ENCODE measurements at places on chromosomes 6 and 20. TPM values are rescaled to one million over a fixed set of nuclear protein-coding genes. Genes with fewer than 3 reads are reported as not detected.
A peak's percentile ranks its signal among the peaks of the same experiment; 100 is the strongest.

GRCh38 chr6:130993292-130993765 is 69.7 kb downstream of the EPB41L2 start:
- no peaks in the 10 kb centered on the region for H3K36me3 ChIP-seq
- no peak for DNase-seq
- no peak overlapping the region for H3K27ac ChIP-seq
- H3K27me3 ChIP-seq = no peaks in the 10 kb centered on the region
- no peak overlapping the region for H3K4me3 ChIP-seq

GRCh38 chr20:50043573-50044352 is 61.0 kb downstream of the SNAI1 start:
- H3K4me1 ChIP-seq = peaks cover 5% of the 10 kb centered on the region
- DNase-seq = no peak
- no peak overlapping the region for H3K27ac ChIP-seq
- H3K27me3 ChIP-seq = no peaks in the 10 kb centered on the region
- H3K4me3 ChIP-seq = no peak overlapping the region
- no peaks in the 10 kb centered on the region for H3K36me3 ChIP-seq

The OOEP gene
- 0.35 TPM for total RNA-seq

The PREP gene
- 28.0 TPM for total RNA-seq

- DNase-seq = no peak
- no peaks in the 10 kb centered on the region for H3K36me3 ChIP-seq
- peaks cover 65% of the 10 kb centered on the region for H3K27me3 ChIP-seq
- H3K4me1 ChIP-seq = peaks cover 30% of the 10 kb centered on the region
These were observed 940 bp upstream of the HS3ST5 start for GRCh38 chr6:114343782-114344144.

The MOXD1 gene
- 59.2 TPM for total RNA-seq

- H3K27ac ChIP-seq = peak overlapping the region; percentile 70
These were observed 24.3 kb downstream of the BCL2L1 start for GRCh38 chr20:31698243-31698802.

The TRIM40 gene
- total RNA-seq = not detected

- peaks cover 62% of the 10 kb centered on the region for H3K4me1 ChIP-seq
- DNase-seq = no peak
- no peaks in the 10 kb centered on the region for H3K27me3 ChIP-seq
These were observed 641 bp downstream of the ARFGEF2 start for GRCh38 chr20:48921883-48922820.

- no peak overlapping the region for H3K27ac ChIP-seq
- no peaks in the 10 kb centered on the region for H3K36me3 ChIP-seq
- H3K27me3 ChIP-seq = no peaks in the 10 kb centered on the region
- no peaks in the 10 kb centered on the region for H3K4me1 ChIP-seq
- DNase-seq = no peak
These were observed 509.6 kb downstream of the PRKN start for GRCh38 chr6:162217811-162218493.

The TDRD6 gene
- 0.04 TPM for total RNA-seq

The OR2H1 gene
- total RNA-seq = not detected

GRCh38 chr6:4366635-4367395 is 231.4 kb upstream of the ECI2 start:
- H3K4me1 ChIP-seq = no peaks in the 10 kb centered on the region
- H3K4me3 ChIP-seq = no peak overlapping the region
- no peaks in the 10 kb centered on the region for H3K36me3 ChIP-seq
- no peaks in the 10 kb centered on the region for H3K27me3 ChIP-seq

DNA sequence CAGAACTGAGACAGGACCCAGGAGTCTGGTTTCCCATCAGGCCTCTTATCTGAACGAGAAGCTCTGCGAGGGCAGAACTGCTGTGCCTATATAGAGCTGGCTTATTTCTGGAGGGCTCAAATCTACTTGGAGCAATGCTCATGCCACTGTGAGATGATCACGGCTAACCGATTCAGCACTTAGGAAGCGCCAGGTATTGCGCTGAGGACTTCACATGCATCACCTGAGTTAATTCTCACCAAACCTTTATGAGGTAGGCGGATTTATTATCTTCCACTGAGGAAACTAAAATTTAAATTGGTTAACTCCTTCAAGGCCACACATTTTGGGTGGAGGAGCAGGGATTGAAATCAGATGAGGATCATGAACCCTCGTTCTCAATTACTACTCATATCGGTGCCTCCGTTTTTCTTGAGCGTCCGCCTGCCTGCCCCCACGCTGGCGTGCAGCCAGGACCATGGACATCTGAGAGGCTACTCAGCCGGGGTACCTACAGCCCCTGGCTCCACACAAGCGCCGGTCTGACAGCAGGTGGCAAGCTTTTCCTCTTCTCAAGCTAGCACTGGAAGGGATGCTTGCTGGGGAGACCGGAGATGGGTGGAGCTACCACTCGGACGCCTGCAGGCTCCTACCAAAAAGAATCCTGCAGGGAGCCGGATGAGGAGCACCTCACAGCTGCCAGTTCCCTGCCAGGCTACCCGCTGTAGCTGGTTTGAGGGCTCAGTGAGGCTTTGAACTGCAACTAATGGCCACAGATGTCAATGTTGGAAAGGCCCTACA is 1.0 kb upstream of the PCIF1 start:
- peak overlapping the region; percentile 98 for H3K4me3 ChIP-seq
- H3K27me3 ChIP-seq = no peaks in the 10 kb centered on the region
- DNase-seq = no peak
- H3K27ac ChIP-seq = peak overlapping the region; percentile 100
- H3K36me3 ChIP-seq = peaks cover 26% of the 10 kb centered on the region

The HLA-F gene
- total RNA-seq = 51.8 TPM

DNA sequence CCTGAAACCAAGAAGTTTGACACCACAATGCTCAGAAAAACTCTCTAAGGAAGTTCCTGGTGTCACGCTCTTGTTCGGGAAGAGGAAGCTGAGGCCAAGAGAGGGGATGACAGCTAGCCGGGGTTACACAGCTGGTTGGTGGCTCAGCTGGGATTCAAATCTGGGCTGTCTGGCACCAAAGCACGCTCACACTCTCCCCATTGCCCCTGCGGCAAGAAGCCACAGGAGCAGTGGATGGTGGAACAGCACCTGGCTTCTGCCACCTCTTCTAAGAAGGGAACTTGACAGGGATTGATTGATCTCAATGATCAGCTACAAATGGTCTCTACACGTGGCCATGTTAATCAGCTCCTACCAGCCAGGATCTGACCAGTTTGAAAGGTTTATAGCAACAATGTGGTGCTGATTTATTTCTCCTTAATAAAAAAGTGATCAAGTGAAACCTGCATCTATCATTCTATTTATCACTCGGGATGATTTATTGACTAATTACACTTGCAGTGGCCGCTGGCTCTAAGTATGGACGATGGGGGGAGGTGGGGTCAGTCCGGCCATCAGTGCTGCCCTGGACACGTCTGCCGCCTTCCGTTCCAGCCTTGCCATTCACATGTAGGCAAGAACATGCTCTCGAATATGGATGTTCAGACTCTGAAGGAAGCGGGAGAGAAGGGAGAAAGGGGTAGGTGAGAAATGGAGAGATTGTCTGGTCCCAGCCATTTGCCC is 71.9 kb upstream of the TOP1 start:
- DNase-seq = no peak
- no peaks in the 10 kb centered on the region for H3K36me3 ChIP-seq
- H3K4me3 ChIP-seq = no peak overlapping the region
- no peaks in the 10 kb centered on the region for H3K4me1 ChIP-seq
- no peak overlapping the region for H3K27ac ChIP-seq

DNA sequence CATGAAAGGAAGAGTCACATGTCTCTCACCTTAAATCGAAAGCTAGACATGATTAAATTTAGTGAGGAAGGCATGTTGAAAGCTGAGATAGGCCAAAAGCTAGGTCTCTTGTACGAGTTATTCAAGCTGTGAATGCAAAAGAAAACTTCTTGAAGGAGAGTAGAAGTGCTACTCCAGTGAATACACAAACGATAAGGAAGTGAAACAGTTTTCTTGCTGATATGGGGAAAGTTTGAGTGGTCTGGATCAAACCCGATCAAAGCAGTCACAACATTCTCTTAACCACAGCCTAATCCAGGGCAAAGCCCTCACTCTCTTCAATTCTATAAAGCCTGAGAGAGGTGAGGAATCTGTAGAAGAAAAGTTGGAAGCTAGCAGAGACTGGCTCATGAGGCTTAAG is 1.9 kb upstream of the TPD52L1 start:
- no peak overlapping the region for H3K4me3 ChIP-seq
- no peak for DNase-seq
- no peak overlapping the region for H3K27ac ChIP-seq
- no peaks in the 10 kb centered on the region for H3K27me3 ChIP-seq

- H3K4me3 ChIP-seq = no peak overlapping the region
- H3K27me3 ChIP-seq = no peaks in the 10 kb centered on the region
- H3K36me3 ChIP-seq = no peaks in the 10 kb centered on the region
- H3K4me1 ChIP-seq = peaks cover 9% of the 10 kb centered on the region
- peak overlapping the region; percentile 61 for H3K27ac ChIP-seq
These were observed 7.2 kb downstream of the ADGRF1 start for GRCh38 chr6:47034926-47035325.

The POU3F2 gene
- not detected for total RNA-seq

DNA sequence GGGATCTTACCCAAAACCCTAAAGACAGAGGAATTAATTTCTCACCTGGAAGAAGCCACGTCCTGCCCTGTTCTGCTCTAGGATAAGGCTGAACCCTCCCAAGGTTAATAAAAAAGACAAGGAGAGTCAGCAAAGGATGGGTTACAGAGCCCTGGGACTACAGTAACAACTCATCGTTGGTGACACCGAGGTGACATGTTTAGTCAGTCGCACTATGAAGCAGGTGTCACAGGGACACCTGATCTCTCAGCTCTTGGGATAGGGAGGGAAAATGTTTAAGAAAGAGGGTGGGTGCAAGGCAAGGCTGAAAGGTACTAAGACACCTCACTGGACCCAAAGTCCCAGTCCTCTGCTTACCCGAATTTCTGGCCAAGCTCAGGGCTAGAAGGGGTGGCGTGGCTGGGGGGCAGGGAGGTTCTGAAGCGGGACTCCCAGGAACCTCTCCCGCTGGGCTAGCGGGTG is 562 bp downstream of the MOCS1 start:
- H3K4me3 ChIP-seq = peak overlapping the region; percentile 84
- H3K36me3 ChIP-seq = no peaks in the 10 kb centered on the region
- no peak for DNase-seq
- no peaks in the 10 kb centered on the region for H3K4me1 ChIP-seq
- H3K27ac ChIP-seq = peak overlapping the region; percentile 94

Measured in esophagus squamous epithelium (tissue), 5 donors.